ENCODE measurements at places on chromosomes 6 and 20.

- DNase-seq, result no peak
These were observed 279.5 kb upstream of the SUPT3H start for GRCh38 chr6:45657226-45657625.

DNA sequence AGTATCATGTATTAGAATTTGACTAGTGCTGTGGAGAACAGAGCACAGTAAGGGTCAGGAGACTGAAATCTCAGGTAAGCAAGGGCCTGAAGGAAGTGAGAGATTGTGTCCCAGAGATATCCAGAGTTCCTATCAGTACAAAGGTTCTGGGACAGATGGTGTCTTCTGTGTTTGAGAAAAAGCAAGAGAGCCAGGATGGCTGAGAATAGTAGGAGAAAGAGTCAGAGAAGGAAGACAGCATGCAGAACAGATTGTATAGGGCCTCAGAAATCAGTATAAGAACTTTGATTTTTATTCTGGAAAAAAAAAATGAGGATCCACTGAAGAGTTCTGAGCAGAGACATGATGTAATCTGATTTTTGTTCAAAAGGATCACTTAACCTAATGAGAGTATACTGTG lies 74.8 kb upstream of the PLN start:
- no peak for DNase-seq

DNA sequence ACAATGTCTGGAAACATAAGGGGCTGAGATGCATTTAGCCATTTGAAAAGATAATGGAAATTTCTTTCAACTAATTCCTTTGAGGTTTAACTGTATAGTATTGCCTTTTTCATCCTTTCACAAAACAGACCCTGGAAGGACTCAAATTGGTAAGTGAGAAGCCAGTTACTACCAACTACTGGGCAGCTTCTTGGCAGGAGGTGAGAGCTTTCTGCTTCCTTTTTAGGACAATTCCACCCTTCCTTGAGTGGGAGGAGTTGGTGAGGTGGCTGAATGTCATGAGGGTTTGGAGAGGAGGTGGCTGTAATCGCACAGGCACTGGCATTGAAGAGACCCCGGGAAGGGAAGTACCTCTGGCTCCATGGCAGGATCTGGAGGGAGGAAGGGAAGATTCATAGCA lies 341.1 kb downstream of the NRN1 start:
- no peak for DNase-seq

GRCh38 chr6:138026342-138026741 lies 80.9 kb downstream of the PERP start:
- DNase-seq, result no peak

- DNase-seq, result no peak
These were observed 24.4 kb downstream of the ARMC2 start for GRCh38 chr6:108872575-108872974.

DNA sequence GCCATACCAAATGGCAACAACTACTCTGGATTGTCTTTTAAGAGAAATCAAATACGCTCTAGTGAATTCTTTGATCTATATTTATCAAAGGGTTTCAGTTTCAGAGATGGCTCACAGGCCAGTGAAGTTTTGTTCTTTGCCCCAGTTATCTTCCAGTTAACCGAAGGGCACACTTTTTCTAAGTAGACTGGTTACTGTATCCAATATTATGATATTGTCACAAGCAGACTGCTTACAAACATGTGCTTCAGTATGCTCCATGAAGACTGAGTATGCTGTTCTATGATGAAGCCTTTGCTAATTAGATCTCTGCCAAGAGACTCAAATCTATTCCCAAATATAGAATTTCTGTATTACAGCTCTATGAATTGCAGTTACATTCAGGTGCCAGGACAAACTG lies 181.1 kb downstream of the REV3L start:
- no peak for DNase-seq

GRCh38 chr6:35048631-35049083 lies 92.5 kb downstream of the TCP11 start:
- no peak for DNase-seq

GRCh38 chr6:33750244-33750991 lies 3.7 kb upstream of the IP6K3 start:
- no peak for DNase-seq

- no peak for DNase-seq
These were observed 52.9 kb downstream of the NOL4L start for GRCh38 chr20:32532246-32532645.

- DNase-seq, result no peak
These were observed 9.9 kb downstream of the TAF11 start for GRCh38 chr6:34877869-34878485.

DNA sequence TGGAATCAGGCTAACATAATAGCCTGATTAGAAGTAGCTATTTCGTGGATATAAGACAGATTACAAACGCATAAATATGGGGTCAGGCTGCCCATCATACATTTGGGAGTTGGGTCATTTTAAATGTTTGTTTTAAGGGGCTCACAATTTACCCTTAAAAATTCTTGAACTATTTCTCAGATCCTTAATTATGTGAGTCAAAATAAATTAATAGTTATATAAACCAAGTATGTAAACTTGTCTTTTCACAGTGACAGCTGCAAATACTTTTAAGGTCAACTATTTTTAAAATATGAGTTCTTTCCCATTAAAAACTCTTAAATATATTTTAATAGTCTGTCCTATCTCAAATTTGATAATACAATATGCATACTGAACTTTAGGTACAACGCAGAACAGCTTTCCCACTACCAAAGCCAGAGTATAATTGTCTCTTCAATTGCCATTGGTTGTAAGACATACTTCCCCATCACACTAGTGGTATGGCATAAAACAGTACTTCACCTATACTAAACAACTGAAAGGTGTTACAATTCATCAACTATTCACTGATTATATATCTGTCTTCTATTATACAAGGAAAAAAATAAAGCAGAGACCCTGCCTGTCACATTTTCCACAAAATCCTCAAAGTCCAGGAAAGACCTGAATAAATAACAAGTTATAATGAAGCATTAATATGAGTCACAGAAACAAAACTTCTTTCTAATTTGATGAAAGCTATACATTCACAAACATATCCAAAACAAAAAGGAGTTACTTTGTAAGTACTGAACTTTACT lies 80.8 kb upstream of the COL21A1 start:
- DNase-seq, result no peak

DNA sequence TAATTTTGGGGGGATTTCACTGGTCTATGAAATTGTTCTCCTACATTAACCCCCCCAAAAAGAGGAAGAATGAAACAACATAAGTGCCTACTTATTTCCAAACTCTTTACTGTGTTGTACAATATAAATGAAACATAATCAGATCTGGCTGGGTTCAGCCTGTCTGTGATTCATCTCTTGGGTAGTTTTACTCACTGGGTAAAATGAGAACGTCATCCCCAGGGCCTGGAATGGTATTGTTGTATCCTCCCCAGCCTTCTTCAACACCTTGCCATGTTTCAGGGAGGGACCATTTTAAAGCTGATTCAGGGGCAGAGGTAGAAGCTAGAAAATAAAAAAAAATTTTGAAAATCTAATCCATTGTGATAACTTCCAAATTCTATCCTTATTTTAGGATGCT lies 256.7 kb downstream of the PKHD1 start:
- no peak for DNase-seq

DNA sequence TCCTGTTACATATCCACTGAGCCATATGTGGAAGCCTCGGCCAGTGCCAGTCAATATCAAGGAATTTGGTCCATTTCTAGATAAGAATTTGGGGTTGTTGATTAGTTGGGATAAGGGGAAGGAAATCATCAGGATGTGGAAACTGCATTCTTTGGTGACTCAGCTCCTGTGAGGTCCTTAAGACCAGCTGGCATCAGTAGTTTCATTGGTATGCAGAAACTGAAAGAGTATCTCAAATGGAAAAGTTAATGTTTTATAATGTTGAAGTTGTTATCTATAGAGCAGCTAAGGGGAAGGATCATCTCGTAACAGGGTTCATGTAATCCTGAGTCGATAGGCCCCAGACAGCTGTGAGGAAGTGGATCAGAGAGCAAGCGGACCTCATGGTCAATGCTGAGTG lies 87.9 kb upstream of the PRND start:
- DNase-seq, result no peak

DNA sequence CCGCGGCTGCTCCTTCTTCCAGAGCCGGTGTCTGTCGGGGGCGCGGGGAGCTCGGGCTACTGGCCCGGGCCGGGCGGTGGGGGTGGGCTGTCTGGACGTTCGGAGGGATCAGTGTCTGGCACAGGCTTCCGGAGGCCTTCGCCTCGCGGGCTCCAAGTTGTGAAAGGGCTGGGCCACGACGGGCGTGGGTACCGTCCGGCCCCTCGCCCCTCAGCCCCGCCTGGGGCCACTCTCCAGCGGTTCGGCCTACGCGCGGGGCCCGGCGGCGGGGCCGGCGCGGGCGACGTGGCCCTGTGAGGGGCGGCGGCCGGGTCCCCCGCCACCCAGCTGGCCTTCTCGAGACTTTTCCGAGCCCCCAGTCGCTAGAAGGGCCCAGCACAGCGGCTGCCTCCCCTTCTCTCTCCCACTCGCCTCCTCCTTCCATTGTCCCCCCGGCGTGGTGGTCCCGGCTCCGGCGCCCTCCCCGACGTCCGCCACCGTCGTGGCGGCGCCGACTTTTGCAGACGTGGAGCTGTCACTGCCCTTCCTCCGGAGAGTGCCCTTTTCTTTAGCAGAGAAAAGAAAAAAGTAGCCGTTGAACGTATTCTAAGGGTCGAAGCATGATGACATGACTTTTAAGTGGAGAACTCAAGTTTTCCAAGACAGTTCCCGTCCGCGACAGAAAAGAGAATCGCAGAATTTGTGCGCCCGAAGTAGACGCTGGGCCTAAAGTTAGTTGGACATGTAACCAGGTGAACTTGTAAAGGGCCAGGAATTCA lies 571 bp downstream of the ITCH start:
- DNase-seq, result peak; percentile 46

DNA sequence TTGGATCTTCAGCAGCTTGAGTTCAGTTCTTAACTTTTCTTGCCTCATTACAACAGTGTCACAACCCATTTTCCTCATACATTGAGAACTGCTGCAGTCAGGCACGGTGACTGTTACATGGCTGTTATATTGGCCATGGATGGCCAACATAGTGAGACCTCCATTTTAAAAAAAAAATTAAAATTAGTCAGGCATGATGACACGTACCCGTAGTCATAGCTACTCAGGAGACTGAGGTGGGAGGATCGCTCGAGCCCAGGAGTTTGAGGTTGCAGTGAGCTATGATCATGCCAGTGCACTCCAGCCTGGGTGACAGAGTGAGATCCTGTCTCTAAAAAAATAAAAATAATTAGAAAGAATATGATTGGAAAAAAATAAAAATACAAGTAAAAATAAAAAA lies 9.9 kb upstream of the MMP24 start:
- no peak for DNase-seq

- DNase-seq, result no peak
These were observed 160.6 kb upstream of the HSF2 start for GRCh38 chr6:122238861-122239260.

DNA sequence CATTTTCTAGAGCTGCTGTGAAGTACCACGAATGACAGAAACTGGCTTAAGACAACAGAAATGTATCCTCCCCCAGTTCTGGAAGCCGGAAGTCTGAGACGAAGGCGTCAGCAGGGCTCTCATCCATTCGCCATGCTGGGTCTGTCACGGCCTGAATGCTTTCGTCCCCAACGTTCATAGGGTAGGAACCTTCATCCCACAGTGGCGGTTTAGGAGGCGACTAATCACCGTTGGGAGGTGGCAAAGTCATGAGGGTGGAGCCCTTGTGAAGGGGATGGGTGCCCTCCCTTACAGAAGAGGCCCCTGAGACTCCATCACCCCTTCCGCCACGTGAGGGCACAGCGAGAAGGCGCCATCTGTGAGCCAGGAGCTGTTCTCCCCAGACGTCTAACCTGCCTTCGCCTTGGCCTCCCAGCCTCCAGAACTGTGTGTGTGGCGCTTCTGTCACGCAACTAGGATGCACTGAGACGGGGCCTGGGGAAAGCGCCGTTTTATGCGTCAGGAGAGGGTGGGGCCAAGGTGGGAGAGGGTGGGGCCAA lies 250.3 kb downstream of the TTLL2 start:
- DNase-seq, result no peak
